ENCODE measurements at places on chromosomes 3 and 15.

- no peak for DNase-seq
Measured at GRCh38 chr15:84816694-84817465, at the start of gene ALPK3. Gene ALPK3, plus strand, starts transcription at chr15:84817356. Its CDS starts 97 bp downstream, at chr15:84817453.

DNA sequence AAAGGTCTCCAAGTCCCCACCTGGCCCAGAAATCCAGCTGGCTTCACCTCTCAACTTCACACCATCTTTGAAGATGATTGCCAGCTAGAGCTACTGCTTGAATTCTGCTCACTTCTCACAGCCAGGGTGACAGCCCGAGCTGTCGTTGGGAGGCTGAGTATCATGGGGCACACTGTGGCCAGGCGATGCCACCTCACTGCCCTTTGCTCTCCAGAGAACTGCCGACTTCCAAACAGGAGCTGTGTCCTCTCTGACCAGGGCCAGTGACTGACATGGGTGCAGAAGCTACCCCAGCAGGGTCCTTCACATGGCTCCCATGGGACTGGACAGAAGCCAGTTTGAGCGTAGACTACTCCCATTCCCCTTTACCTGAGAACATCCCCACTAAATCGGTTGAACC, 254.0 kb downstream of the GABRB3 start:
- no peak for DNase-seq

- DNase-seq: no peak
Measured at GRCh38 chr15:73393336-73393735, 24.6 kb upstream of the HCN4 start.

DNA sequence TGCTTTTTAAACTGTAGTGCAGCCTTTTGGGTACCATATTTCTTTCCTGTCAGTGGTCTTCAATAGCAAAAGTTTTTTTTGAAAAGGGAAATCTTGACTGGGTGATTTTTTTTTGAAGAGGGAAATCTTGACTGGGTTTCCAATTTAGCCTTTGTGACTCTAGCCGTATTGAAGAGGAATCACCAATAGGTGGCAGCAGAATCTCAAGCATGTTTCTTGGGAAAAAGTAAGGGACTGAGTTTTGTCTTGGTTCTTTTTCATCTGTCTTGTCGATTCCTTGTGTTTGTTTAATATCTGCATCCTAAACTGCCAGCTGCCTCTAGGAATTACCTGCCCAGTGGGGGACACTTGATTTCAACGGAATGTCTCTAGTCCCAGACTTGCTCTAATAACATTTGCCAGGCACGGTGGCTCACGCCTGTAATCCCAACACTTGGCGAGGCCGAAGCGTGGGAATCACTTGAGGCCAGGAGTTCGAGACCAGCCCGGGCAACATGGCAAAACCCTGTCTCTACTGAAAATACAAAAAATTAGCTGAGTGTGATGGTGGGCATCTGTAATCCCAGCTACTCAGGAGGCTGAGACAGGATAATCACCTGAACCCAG, 89.2 kb downstream of the RBPMS2 start:
- no peak for DNase-seq

GRCh38 chr3:67400476-67400875, 253.9 kb downstream of the SUCLG2 start:
- no peak for DNase-seq

DNA sequence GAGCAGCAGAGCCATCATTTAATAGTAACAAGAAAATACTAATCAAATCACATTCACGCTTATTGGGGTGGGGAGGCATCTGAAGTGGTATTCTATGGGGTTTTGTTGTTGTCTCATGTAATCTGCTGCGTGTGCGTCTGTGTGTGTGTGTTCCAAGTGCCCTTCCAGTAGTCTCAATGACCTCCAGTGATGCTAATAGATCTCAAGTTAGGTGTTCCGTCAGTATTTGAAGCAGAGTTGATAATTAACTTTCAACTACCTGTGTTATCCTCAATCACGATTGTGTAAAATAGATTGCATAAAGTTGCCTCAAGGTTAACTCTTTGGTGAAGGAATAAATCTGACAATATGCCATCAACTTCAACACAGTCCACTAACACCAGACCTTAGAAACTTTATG, 375.0 kb downstream of the MECOM start:
- DNase-seq: no peak

- DNase-seq: no peak
Measured at GRCh38 chr15:36106640-36107335, 472.6 kb upstream of the CDIN1 start.

GRCh38 chr3:194906970-194907629, 221.4 kb downstream of the FAM43A start:
- no peak for DNase-seq

DNA sequence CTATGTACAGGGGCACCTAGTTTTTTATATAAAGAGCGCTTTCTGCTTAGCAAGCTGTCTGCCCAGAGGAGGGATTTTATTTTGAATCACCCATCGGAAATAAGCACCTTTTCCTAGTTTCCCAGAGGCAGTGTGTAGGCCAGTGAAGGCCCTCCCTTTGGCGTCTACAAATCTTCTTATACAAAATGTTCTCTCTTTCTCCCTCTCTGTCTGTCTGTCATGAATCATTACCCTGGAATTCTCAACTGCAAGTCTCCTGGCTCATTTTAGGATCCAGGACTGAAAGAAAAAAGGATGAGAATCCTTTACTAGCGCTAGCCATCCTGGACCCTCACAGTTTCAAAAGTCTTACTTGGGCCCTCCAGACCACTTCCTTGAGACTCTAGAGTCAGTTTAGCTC, 728.1 kb downstream of the OTOL1 start:
- DNase-seq: no peak

- DNase-seq: no peak
Measured at GRCh38 chr15:68536331-68537095, 42.3 kb upstream of the CORO2B start.

DNA sequence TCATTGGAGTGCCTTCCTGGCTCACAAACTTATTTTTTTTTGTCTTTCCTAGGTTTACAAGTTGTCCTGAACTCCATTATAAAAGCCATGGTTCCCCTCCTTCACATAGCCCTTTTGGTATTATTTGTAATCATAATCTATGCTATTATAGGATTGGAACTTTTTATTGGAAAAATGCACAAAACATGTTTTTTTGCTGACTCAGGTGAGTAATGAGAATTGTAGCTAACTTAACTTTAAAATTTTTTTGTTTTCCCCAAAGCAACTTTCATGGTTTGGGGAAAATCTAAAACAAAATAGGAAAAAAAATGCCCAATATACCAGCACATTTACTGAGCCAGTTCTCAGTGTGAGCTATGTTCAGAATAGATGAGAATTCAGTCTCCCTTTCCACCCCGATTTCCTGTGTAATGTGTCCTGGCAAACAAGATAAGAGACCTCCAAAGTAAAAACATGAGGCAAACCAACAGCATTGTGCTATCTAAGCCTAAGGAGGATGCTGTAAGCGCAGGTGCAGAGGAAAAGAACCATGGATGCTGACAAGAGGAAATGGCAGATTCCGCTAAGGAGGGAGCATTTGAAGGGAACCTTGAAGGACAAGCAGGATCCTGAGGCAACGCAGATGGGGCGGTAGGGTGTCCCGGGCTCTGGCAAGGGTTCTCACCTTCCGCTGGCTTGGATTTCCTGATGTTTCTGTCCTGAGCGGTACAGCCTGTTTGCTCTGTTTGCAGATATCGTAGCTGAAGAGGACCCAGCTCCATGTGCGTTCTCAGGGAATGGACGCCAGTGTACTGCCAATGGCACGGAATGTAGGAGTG, 171.4 kb downstream of the CACNA1D start:
- no peak for DNase-seq

All from activated T-cell treated with anti-CD3 and anti-CD28 coated beads for 24 hours (primary cell).